NCI-H748 treated with DMSO at 0.1 percent for 48 hours (cell line): ENCODE measurements at places on chromosomes 16 and 17.

DNA sequence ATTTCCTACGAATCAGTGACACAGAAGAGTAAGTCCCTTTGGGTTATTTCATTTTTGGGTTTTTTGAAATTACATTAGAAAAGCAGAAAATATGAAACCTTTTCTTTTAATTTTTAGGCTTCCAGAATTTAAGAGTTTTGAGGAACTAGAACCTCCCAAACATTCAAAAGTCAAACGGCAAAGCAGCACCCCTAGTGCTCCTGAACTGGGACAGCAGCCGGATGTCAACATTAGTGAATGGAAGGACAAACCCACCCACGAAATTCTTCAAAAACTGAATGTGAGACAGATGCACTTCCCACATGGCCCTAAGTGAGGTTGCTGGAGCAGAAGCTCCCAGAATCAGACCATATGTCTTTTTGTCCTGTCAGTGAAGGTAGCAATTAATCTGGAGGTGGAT, 199.4 kb downstream of the PHKB start:
- no peak for DNase-seq

GRCh38 chr17:4475463-4475862, 23.2 kb upstream of the SPNS2 start:
- DNase-seq: no peak

- DNase-seq: no peak
Measured at GRCh38 chr17:73987845-73988509, 215.5 kb upstream of the RPL38 start.

- DNase-seq: no peak
Measured at GRCh38 chr16:9327253-9327652, 235.8 kb downstream of the HAPSTR1 start.

- DNase-seq: no peak
Measured at GRCh38 chr16:81397879-81398520, 46.6 kb upstream of the CMIP start.

- no peak for DNase-seq
Measured at GRCh38 chr17:57629470-57629869, 115.6 kb downstream of the CCDC182 start.

- DNase-seq: no peak
Measured at GRCh38 chr16:81003610-81004460, 2.9 kb downstream of the CMC2 start.

DNA sequence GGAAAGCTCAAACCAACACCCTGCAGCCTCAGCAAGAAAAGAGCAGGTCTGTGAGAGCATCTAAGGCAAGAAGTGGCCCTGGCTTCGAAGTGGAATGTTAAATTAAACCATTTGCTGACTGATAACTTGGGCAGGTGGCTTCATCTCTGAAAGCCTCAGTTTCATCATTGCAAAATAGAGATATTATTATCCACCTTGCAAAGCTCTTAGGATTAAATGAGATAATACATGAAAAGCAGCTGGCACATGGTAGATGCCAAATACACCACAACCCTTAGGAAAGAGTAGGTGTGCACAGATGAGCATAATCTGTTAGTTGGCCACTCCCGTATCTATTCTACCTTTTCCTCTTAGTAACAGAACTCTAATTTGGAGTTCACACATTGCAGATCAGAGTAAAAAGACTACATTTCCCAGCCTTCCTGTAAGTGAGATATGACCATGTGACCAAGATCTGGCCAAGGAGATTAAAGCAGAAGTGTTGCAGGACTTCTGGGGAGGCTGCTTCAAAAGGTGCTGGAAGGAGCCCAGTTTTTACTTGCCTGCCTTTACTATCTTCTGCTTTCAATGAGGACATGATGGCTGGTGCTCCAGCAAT, 288.7 kb downstream of the SOX9 start:
- DNase-seq: no peak

DNA sequence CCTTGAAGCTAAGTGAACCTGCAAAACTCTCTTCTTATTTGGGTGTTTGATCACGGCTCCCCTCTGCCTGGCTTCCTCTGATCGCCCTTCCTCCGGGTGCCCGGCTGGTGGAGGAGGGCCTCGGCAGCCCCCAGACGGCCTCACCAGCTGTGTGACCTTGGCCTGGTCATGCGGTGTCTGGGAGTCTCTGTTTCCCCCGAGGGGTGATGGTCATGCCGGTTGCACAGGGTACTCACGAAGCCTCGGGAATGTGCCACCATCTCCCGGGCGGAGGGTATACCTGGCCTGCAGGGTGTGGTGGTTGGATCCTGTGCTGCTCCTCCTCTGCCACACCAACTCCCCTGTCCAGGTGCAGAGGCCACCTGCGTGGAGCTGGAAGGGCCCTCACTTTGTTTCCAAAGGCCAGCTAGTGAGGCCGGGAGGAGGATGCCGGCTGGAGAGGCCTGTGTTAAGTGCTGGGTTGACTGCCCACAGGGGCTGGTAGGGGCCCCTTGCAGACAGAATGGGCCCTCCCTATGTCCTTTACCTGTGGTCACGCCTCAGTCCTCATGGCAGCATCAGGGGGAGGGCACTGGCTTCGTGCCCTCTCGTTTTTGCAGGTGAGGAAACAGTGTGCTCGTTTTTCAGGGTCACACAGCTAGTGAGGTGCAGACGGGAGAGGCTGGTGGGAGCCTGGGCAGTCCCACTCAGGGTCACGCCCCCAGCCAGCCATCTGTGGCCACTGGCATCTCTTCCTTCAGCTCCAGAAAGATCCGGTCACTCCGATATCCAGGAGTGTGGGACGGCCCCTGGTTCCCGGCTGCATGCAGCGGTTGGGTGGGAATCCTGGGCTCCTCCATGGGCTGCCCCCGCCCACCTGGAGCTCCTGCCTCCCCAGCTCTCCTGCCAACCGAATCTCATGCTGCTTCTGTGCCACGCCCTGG, 148.5 kb upstream of the GSE1 start:
- DNase-seq: no peak

- no peak for DNase-seq
Measured at GRCh38 chr16:2691491-2692248, 9.3 kb downstream of the KCTD5 start.

DNA sequence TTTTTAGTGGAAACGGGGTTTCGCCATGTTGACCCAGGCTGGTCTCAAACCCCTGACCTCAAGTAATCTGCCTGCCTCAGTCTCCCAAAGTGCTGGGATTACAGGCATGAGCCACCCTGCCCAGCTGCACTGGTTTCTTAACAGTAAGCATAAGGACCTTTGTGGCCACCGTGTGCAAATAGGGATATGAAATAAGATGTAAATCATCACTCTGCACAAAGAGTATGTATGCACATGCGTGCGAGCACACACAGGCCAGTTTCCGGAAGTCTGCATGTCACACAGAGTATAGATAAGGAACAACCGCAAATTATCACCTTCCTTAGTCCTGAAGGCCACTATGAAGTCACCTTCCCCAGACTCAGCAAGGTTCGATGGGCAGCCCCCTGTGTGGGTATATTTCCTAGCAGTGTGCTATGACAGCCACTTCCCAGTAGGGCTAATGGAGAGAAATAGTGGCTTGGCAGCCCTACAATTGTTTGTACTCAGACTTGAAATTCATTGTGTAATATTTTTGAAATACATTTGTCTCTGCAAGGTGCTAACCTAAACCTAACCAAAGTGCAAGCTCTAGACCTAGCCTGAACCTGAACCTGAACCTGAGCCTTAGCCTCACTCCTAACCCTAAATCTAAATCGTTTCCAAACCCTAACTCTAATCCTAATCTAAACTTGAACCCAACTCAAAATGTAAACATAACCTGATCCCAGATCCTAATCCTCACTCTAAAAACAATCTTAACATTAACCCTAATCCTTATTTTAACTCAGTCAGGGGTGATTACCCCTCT, 48.4 kb upstream of the SKAP1 start:
- DNase-seq: no peak

- DNase-seq: no peak
Measured at GRCh38 chr16:83966153-83966696, 1.8 kb upstream of the NECAB2 start.

- DNase-seq: no peak
Measured at GRCh38 chr17:19805006-19805405, 56.9 kb upstream of the ALDH3A1 start.

GRCh38 chr16:23534868-23535860, 22.0 kb downstream of the EARS2 start:
- DNase-seq: no peak

- no peak for DNase-seq
Measured at GRCh38 chr16:16992975-16993765, 477.6 kb downstream of the XYLT1 start.

- no peak for DNase-seq
Measured at GRCh38 chr17:68053231-68054013, 17.9 kb downstream of the KPNA2 start.

DNA sequence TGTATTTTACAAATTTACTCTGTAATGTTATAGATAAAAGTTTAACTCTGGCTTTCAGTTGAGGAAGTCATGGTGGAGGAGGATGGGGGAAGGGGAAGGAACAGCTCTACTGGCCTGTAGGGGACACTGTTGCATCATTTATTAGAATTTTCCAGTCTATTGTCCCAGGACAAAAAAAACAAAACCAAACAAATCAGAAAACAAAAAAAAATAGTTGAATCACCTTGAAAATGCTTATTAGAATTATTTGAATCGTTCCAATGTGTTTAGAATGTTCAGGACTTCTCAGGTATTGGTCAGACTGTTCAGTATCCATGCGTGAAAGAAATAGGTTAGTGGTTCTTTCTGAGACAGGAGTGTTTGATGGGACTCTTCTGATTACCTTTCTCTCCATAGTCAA, 242.0 kb downstream of the FTO start:
- DNase-seq: no peak

DNA sequence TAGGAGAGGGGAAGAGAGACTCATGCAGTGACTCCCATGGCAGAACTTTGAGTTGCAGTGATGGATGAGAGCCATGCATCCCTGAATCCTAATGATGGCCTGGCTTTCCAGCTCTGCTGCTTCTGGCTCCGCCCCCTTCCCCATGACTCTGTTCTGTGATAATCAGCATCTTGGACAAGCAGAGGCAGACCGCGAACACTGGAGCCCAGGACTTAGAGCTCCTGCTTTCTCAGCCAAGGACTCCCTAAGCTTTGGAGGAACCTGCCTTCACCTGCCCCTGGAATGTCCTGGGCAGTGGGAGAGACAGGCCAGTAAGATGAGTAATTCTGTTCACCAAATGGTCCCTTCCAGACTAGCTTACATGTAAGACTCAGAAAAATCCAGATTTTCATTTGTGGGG, 12.5 kb downstream of the CCDC92B start:
- DNase-seq: no peak

- no peak for DNase-seq
Measured at GRCh38 chr17:73879987-73880386, 235.7 kb upstream of the SDK2 start.

DNA sequence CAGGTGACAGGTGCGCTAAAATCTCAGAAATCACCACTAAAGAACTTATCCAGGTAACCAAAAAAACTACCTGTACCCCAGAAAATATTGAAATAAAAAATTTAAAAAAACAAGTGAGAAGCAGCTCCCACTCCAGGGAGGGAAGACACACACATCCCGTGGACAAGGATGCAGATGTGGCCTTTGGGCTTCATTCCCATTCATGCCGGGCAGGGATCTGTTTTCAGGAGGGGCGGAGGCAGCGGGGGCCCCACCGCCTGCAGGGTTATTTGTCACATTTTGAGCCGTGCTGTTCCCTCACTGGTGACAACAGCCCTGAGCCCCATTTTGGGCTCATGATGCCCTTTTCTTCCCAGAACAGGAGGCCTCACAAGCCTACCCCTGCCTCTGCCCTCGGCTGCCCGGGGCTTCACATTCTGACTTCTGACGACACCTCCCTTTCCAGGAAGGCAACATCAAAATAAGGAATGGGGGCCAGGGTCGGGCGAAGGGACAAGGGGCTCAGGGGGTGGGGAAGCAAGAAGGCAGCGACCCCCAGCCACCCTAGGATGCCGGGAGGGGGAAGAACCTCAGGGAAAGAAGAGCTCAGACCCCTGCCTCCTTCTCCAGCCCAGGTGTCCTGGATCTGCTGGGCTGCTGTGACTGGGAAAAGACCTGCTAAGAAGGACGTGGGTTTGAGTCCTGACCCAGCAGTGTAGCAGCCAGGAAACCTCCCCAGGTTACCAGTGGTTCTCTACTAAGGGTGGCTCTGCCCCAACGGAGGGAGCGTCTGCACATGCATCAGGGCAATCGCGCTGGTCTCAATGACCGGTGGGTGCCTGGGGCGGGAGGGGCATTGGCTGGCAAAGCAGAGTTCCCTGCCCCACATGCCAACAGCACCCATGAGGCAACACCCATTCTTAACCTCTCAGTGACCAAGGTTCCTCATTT, 2.3 kb upstream of the CD79B start:
- DNase-seq: no peak

DNA sequence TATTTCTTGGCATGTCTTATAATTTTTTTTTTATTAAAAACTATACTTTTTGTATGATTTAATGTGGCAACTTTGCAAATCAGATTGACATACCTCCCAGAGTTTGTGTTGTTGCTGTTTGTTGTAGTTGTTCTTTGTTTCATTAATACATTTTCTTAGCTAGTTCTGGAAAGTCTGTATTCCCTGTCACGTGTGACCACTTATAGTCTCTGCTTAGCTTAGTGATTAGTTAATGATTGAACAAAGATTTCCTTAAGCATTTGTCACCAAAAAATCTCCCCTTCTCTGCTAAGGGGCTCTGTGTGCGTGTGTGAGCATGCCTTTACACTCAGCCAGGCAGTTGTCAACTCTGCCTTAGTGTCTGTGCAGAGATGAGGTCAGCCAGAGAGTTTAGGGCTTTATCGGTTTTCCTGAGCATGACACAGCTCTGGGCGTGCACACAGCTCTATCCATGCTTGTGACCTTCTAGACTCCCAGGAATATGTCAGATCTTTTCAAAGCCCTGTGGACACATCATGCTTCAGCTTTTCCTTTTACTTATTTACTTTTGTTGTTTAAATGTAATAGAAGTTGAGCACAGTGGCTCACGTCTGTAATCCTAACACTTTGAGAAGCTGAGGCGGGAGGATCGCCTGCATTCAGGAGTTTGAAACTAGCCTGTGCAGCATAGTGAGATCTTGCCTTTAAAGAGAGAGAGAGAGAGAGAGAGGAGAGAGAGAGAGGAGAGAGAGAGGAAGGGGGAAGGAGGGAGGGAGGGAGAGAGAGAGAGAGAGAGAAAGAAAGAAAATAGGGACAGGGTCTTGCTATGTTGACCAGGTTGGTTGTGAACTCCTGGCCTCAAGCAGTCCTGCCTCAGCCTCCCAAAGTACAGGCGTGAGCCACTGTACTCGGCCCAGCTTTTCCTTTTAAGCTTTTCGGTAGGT, 21.9 kb downstream of the DNAI2 start:
- DNase-seq: no peak
